CD4-positive, alpha-beta T cell treated with Interleukin-17A for 4 hours (primary cell): ENCODE measurements at places on chromosomes 13 and 19.

DNA sequence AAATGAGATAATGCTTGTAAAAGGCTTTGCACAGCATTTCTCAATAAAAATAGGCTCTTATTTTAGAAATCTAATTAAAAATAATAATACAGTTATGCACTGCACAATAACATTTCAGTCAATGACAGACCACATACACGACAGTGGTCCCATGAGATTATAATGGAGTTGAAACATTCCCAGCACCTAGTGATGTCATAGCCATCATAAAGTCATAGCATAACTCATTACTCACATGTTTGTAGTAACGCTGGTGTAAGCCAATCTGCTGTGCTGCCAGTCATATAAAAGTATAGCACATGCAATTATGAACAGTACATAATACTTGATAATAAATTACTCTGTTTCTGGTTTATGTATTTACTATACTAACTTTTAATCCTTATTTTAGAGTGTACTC lies 12.7 kb upstream of the SERPINE3 start:
- no peak for DNase-seq

- no peak for DNase-seq
These were observed 1390.7 kb downstream of the SLITRK5 start for GRCh38 chr13:89061821-89062220.

DNA sequence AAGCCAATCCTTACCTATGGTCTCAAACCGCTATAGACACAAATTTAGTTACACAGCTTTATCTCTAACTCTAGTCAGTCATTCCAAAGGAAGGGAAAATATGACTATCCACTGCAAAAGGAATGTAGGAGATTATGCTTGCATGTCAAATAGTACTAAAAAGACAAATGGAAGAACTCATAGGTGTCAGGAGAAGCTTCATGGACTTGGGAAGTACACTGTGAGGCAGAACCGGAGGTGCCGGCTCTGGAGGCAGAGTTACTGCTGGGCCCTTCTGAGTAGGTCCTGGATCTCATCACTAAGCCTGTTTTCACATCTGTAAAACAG lies 97.5 kb downstream of the FOXO1 start:
- DNase-seq, result no peak

GRCh38 chr13:89822467-89822866 lies 1525.0 kb upstream of the MIR17HG start:
- DNase-seq, result no peak
